Hair follicular keratinocyte (primary cell): ENCODE measurements at places on chromosomes 3 and 15. TPM values are rescaled to one million over a fixed set of nuclear protein-coding genes. Genes with fewer than 3 reads are reported as not detected.

Gene IVD
- total RNA-seq, result 19.7 and 25.9 TPM in 2 replicates

Gene PCYT1A
- total RNA-seq, result 52.6 and 67.2 TPM in 2 replicates

Gene CAMKV
- not detected in 2 replicates for total RNA-seq

Gene TGM5
- total RNA-seq, result 0.16 TPM in 1 of 2 replicates, not detected in the other

Gene BTD
- 16.7 and 17.2 TPM in 2 replicates for total RNA-seq

Gene VPS8
- 14.1 and 19.8 TPM in 2 replicates for total RNA-seq

Gene AMIGO3
- total RNA-seq, result not detected in 2 replicates

Gene GSK3B
- total RNA-seq, result 73.9 and 110 TPM in 2 replicates

Gene TF
- total RNA-seq, result 0.27 TPM in 1 of 2 replicates, not detected in the other

Gene SLC27A2
- not detected in 2 replicates for total RNA-seq

Gene CHRM5
- total RNA-seq, result not detected in 2 replicates

Gene THAP10
- 4.2 and 7.2 TPM in 2 replicates for total RNA-seq

Gene BCL2A1
- 0.38 and 1.0 TPM in 2 replicates for total RNA-seq

Gene HDC
- not detected in 2 replicates for total RNA-seq

Gene ASB14
- not detected in 2 replicates for total RNA-seq

Gene PXYLP1
- 3.7 and 13.2 TPM in 2 replicates for total RNA-seq

Gene KLHL40
- total RNA-seq, result not detected in 2 replicates

Gene NSUN3
- total RNA-seq, result 4.3 and 4.9 TPM in 2 replicates
